ENCODE measurements at places on chromosomes 2 and 18.

- peak; percentile 17 for DNase-seq
Observed at GRCh38 chr2:206164261-206164862, 4.7 kb downstream of the EEF1B2 start.

GRCh38 chr2:237322564-237322963 is 91.4 kb downstream of the COL6A3 start:
- no peak for DNase-seq

GRCh38 chr2:29310650-29311348 is 195.6 kb downstream of the CLIP4 start:
- no peak for DNase-seq

GRCh38 chr2:224242561-224242960 is 159.3 kb downstream of the FAM124B start:
- peak; percentile 6 for DNase-seq

DNA sequence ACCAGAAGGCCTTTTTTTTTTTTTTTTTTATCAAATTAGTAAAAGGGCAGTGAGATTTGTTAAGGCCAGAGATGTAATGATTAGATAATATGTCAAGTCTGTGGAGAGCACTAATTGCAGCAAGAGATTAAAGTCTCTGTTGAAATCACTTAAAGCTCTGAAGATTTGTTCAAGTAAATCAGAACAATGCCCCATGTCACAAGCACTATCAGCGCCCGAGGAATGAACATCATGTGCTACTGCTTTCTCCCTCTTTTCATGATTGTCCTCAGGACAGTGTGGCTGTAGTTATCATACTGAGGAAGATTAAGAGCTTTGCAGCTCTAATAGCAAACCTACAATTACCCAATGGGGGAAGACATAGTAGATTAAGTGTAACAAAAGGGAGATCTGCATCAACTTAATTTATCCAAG is 71.1 kb downstream of the TDRD15 start:
- DNase-seq: no peak

DNA sequence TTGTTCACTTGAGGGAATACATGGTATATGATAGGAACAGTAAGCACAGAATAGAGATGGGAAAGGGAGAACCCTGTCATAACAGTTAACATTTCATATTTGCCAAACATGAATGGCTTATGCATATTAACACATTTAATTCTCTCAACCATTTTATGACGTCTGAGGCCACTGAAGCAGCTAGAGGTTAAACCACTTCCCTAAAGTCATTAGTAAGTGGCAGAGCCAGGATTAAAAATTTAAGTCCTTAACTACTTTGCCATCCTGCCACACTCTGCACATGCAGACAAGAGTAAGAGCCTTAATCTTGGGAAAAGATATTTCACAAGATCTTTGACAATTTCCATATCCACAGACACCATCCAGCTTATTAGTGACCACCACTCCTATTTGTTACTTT is 2.1 kb downstream of the LIPT1 start:
- no peak for DNase-seq

DNA sequence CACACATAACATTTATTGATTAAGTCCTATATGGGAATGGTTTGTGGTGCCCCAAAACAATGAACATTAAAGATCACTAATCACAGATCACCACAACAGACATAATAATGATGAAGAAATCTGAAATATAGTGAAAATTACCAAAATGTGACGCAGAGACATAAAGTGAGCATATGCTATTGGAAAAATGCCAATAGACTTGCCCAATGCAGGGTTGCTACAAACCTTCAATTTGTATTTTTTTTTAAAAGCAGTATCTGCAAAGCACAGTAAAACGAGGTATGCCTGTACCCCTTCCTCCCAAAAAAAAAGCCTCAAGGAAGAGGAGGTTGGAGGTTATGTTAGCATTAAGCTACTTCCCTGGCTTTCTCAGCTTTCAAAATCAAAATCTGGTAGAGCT is 131.1 kb downstream of the RBMS1 start:
- DNase-seq: peak; percentile 72

DNA sequence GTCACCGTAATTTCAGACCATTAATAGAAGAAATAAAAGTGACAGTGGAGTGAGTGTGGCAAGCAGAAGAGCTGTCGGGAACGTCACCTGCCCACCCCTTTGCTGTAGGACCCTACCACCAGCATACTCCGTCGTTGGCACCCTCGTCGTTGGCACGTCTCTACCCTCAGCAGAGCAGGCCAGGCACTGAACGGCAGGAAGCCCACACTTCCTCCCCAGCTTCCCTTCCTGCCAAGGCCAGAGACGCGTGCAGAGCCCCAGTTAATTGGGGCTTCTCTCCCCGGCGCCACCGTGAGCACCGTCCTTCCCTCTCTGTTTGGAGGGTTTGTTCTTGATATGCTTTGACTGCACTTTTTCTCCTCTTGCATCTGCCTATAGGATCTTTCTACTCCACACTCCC is 27.0 kb upstream of the NFATC1 start:
- no peak for DNase-seq

- no peak for DNase-seq
Observed at GRCh38 chr2:238568455-238569440, 142.0 kb downstream of the ASB1 start.

- DNase-seq: no peak
Observed at GRCh38 chr2:133919285-133919684, 334.6 kb upstream of the MGAT5 start.

- no peak for DNase-seq
Observed at GRCh38 chr2:201847481-201847880, 41.1 kb downstream of the CDK15 start.

GRCh38 chr2:81050580-81051095 is 746.1 kb upstream of the LRRTM1 start:
- no peak for DNase-seq

- DNase-seq: no peak
Observed at GRCh38 chr2:179044500-179044899, 5.4 kb downstream of the CCDC141 start.

- no peak for DNase-seq
Observed at GRCh38 chr2:110843959-110844510, 111.7 kb downstream of the ACOXL start.

DNA sequence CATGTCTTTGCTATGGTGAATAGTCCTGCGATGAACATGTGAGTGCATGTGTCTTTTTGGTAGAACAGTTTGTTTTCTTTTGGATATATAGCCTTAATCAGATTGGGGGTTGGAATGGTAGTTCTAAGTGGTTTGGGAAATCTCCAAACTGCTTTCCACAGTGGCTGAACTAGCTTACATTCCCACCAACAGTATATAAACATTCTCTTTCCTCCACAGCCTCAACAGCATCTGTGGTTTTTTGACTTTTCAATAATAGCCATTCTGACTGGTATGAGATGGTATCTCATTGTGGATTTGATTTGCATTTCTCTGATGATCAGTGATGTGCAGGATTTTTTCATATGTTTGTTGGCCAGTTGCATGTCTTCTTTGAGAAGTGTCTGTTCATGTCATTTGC is 112.2 kb upstream of the SESTD1 start:
- DNase-seq: no peak

DNA sequence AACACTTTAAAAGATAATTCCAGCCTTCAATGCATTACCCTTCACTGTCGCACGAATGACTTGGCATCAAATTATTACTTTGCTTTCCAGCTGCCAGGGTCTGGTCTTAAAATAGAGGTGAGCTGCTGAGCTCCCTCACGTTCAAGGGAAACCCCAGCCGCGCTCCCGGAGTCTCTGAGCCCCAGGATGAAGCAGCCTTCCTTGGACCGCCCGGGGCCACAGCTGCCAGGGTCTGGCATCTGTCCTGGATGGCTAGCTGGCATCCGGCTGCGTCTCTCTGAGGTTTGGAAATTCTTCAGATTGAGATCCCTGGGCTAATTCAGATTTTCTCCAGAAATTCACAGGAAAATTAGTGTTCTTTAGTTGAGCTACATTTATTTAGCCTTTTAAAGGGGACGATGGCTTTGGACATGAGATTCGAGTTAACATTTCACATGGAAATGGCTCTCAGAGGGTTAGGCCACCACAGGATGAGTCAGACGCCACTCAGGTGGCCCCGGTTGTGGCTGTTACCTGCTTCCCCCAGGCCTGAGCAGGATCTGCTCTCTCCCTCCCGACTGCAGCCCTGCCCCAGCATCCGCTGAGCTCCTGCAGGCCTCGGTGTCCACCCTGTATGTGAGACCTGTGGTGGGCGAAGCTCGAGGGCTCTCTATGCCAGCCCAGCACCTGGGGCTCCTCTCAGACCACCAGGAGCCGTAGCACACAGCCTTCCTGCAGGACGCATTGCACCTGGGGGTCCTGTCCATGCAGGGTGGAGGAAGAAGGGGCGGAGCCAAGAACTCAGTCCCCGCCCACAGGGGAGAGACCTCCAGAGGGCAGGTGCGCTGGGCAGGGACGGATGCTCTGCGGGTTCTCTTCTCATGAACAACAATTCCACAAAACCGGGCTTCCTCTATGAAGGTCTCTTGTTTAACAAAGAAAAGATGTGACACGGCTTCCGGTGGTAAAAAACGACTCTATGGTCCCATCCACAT is 255.5 kb downstream of the TWIST2 start:
- no peak for DNase-seq

GRCh38 chr2:118670838-118671237 is 176.6 kb downstream of the EN1 start:
- no peak for DNase-seq

All from inflammatory macrophage treated with lipopolysaccharide for 4 hours (primary cell).